ENCODE measurements at places on chromosomes 1 and 21.
A peak's percentile ranks its signal among the peaks of the same experiment; 100 is the strongest.

DNA sequence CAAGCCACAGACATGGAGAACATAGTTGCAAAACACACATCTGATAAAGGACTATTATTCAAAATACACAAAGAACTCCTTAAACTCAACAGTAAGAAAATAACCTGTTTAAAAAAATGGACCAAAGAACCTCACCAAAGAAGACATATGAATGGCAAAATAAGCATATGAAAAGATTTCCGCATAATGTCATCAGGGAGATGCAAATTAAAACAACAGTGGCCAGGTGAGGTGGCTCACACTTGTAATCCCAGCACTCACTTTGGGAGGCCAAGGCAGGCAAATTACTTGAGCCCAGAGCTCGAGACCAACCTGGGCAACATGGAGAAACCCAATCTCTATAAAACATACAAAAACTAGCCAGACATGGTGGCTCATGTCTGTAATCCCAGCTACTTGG is 50.4 kb downstream of the PRPF38A start:
- DNase-seq: no peak

DNA sequence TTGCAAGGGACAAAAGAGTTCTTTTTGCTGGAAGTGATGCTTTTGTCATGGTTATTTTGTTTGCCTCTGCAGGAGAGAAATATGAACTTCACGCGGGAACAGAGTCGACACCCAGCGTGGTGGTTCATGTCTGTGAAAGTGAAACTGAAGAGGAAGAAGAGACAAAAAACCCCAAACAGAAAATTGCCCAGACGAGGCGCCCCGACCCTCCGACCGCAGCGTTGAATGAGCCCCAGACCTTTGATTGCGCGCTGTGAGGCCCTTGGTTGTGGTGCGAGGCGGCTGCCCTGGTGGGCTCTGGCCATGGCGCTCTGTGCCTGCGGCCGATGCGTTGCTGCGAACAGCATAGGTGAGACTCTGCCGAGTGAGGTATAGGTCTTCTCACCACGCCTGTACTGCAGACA is 20.9 kb upstream of the NCMAP start:
- DNase-seq: no peak

DNA sequence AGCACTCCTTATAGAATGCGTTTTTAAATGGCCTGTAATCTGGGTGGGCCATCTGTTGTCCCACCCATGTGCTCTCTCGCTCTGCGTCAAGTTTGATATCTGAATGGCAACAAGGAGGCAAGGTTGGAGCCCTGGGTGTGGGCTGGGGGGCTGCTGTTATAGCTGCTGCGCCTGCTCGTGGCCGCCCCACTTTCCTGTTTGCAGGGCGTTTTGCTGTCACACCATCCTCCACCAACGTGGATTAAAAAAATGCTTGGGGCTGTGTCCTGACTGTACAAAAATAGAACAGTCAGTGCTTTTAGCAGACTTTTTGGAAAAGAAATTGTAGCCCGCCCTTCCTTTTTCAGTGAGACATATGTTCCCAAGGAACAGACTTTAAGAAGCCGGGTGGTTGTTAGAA is 25.4 kb downstream of the UMODL1 start:
- no peak for DNase-seq

GRCh38 chr1:200108659-200109058 is 81.1 kb downstream of the NR5A2 start:
- DNase-seq: no peak

GRCh38 chr1:10980094-10980577 is 32.3 kb upstream of the TARDBP start:
- DNase-seq: no peak

DNA sequence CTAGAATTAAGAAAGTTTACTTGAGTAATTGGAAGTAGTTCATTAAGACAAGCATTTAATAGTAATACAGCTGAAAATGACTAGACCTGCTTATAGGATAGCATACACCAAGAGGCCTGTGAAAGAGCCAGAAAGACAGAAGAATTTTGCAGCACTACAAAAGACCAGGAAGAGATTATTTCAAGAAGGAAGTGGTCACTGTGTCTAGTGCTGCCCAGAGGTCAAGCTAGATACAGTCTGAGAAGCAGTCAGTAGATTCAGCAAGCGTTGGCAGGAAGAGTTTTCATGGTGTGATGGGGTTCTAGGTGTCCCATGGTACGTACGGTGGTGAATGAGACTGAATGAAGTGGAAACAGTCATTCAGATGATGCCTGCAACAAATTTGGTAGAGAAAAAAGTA is 31.5 kb downstream of the RGS8 start:
- DNase-seq: no peak

- DNase-seq: no peak
These were observed 4.3 kb downstream of the DDAH1 start for GRCh38 chr1:85460555-85461088.

- DNase-seq: no peak
These were observed 601 bp downstream of the CEPT1 start for GRCh38 chr1:111140680-111140967.

DNA sequence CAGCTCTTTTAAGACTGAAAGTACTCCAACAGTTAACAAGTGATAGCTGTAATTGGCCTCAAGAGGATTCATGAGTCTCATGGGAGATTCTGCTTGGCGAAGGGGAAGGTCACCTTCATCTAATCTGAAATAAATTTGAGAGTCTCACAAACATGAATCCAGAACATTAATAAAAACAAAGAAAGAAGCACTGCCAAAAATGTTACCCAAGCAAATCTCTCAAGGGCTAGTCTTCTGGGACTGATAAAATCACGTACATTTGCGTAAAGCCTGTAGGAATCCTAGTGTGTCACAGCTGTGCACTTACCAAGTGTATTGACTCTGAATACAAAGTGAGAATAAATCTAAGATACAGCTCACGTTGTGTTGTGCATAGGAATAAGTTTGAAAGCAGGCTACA is 21.2 kb upstream of the NUF2 start:
- DNase-seq: no peak

DNA sequence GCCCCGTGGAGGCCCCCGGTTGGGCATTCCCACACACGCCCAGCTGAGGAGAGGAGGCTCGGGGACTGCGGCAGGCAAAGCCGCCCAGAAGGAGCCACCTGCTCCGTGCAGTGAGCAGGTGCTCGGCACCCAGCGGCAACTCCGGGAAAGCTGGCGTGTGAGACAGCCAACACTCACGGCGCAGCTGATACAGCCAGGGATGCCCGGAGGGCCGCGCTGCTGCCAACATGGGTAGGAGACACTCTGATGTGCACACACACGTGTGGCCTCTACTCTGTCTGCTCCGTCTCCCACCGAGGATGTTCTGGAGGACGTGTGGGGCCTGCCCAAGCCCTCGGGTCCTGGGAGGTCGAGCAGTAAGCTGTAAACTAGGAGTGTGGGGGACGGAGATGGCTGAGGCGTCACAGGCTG is 12.9 kb downstream of the MORN1 start:
- DNase-seq: no peak

GRCh38 chr1:110433213-110433612 is 17.7 kb upstream of the PROK1 start:
- DNase-seq: no peak

DNA sequence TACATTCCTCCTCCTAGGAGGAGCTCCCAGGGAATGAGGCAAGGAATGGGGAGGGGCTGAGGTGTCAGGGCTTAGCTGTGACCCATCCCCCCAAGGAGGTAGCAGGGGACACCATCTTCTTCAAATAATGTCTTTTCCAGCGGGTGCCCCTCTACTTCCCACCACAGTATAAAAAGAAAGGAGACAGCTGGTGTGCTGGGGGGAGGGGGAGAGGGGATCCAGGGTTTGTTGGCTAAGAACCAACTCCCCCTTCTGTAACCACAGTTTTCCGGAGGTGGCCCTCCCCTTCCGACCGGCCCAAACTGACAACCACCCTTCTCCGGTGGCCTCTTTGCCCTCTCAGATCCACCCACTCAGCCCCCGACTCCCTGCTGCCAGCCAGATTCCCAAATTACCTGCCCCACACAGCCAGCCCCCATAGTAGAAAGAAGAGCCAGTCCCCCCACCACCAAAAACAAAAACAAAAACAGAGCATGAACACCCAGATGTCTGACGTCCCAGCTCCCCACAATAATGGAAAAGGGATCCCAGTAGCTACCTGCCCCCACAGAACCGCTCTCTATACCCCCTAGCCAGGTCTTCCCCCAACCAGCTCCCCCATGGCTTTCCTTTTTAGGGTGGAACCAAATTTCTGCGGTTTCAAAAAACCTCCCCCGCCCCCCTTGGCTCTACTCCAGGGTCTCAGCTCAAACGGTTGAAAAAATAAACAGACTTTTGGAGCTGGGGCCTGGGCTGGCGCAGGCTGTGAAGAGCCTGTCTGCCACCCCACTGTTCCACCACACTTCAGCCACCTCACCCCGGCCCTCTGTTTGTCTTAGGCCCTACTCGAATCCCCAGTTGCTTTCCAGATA is 2.1 kb downstream of the ARHGEF2 start:
- DNase-seq: peak; percentile 63

DNA sequence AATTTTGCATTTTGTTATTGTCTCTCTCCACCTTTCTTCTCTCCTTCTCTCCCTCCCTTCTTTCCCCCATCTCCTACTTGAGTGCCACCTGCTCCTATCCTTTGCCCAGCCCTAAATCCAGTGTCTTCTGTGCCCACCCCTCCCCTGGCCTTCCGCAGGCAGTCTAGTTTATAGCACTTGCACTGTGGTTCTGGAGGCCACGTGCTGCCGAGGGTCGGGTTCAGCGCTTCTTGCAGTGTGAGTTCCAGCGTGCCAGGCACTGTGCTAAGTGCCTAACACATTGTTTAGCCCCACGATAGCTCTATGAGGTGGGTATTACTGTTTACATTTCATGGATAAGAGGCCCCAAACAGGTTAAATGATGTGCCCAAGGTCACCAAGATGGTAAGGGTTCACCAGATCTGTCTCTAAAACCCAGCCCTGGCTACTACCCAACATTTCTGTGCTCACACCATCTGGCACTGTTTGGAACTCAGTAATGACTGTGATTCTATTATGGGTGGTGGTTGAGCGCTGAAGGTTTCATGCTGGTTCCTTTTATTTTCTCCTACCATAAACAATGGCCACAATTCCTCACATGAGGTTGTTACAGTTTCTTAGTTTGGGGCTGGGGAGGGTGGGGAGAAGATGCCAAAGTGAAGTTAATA is 14.1 kb upstream of the ATP1A4 start:
- peak; percentile 66 for DNase-seq

GRCh38 chr1:205191622-205192021 is 19.9 kb downstream of the DSTYK start:
- DNase-seq: peak; percentile 85

DNA sequence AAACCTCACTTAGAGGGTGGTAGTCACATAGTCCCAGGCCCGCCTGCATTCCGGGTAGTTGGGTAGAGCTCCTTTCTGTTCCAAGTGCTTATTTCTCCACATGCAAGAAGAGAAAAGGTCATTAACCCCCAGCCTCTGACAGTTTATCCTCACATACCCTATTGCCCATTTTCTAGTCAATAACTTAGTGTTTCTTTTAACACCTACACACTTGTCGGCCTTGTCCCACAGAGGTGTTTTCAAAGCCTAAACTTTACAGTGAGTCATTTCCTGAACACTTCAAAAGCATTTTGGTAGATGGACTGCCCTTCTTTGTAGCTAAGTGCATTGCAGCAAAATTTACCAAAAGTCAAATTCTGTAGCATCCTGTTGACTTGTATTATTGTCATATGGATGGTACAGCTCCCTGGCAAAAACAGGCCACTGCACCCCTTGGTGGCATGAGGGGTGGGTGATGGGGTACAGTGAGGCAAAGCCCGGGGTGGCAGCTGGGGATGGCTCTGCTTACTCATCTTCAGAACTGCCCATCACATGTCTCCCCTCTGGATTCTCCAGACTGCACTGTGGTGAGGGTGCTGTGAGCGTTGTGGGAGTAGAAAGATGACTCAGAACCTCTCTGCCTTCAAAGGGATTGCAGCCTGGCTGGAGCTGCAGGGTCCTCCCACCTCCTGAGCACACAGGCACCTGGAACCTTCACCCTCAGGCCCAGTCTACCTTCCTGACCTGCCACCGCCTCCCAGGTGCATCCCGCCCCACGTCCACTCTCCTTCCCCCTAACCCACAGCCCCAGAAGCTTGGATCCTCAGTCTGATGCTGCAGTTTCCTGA is 45.8 kb upstream of the DMRTB1 start:
- DNase-seq: no peak

DNA sequence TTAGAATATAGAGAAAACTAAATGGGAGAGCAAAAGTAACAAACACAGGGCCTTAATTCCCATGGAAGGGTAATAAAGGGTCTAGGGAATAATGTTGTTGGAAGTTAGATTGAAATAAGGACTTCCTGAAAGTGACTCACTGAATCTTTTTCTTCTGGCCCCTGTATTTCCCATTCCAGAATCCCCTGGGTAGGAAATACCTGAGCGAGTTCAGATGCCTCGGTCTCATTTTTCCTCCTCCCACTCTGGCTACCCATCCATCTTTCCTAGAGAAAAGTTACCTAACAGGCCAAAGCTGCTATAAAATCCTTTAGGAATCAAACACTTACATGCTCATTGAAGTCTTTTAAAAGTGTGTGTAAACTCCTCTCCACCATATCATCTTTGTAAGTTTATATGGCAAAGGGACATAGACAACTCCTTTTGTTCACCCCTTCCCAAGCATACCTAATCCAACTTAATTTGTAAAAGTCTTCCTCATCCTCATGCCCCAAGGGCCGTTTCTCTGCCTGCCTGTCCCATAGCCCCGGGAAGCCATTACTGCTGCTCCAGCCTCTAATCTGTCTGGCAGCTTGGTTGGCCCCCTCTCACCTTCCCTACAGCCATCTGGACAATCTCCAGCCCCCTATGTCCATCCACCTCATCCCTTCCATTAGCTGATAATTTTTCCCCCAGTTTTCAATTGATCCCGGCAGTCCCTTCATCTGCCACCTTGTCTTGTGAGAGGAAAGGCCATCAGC is 3.3 kb upstream of the MEF2D start:
- DNase-seq: no peak

DNA sequence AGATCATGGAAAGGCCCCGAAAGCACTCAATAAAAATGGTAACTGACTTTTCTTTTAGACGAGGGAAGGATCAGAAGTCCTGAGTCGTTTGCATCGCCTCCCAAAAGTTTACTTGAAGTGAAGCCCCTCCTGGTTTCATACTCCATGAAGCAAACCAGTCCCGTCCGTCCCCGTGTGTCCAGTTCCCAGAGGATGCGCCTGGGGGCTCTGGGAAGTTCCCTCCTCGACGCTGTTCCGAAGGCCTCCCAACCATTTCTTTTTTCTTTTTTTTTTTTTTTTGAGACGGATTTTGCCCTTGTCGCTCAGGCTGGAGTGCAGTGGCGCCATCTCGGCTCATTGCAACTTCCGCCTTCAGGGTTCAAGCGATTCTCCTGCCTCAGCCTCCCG is 661 bp upstream of the OSCP1 start:
- no peak for DNase-seq

All from DMS 273 treated with DMSO at 0.1 percent for 48 hours (cell line).